ENCODE measurements at places on chromosomes 11 and 22. TPM values are rescaled to one million over a fixed set of nuclear protein-coding genes. Genes with fewer than 3 reads are reported as not detected.

Gene FBLN1
- 25.7 TPM for total RNA-seq

Gene TTLL1
- total RNA-seq, result 75.4 TPM

Gene TENM4
- total RNA-seq, result 55.0 TPM

Gene OR5J2
- not detected for total RNA-seq

Gene DNAJB7
- total RNA-seq, result not detected

Gene PEX16
- total RNA-seq, result 25.3 TPM

Gene IMMP1L
- total RNA-seq, result 20.8 TPM

Gene DDTL
- total RNA-seq, result 3.7 TPM

Gene PLEKHB1
- 5.3 TPM for total RNA-seq

Gene OR10A2
- total RNA-seq, result not detected

Gene MRGPRE
- total RNA-seq, result not detected

Gene ZNF215
- total RNA-seq, result 5.3 TPM

Gene HEPHL1
- not detected for total RNA-seq

Gene TEX54
- total RNA-seq, result not detected

Gene SYT7
- 14.7 TPM for total RNA-seq

Gene NXPE2
- total RNA-seq, result 0.82 TPM

Gene LDLRAD3
- total RNA-seq, result 65.2 TPM

Gene RFPL3
- not detected for total RNA-seq

Gene CD6
- 0.82 TPM for total RNA-seq

Gene CECR2
- total RNA-seq, result 2.9 TPM

Gene ATP6V1E1
- 84.4 TPM for total RNA-seq

Gene MUC2
- not detected for total RNA-seq

Gene TMEM86A
- 4.9 TPM for total RNA-seq

Gene SNX32
- total RNA-seq, result 6.1 TPM

Gene HOATZ
- not detected for total RNA-seq

Gene PLEKHA7
- total RNA-seq, result 6.9 TPM

Gene KRTAP5-11
- not detected for total RNA-seq

Gene CSNK2A3
- 2.0 TPM for total RNA-seq

Gene OR52E6
- not detected for total RNA-seq

Gene NRXN2
- total RNA-seq, result 204 TPM

Gene SCN4B
- 5.7 TPM for total RNA-seq

Gene NNMT
- total RNA-seq, result 0.41 TPM

Gene CST6
- total RNA-seq, result not detected

Gene KCNJ1
- total RNA-seq, result not detected

Gene P4HA3
- 0.41 TPM for total RNA-seq

Gene IL10RA
- total RNA-seq, result 2.0 TPM

Gene NPTXR
- 10.6 TPM for total RNA-seq

Gene OR51I2
- not detected for total RNA-seq

Gene PRR33
- not detected for total RNA-seq

Gene PAMR1
- 2.0 TPM for total RNA-seq

Gene PIWIL4
- 7.7 TPM for total RNA-seq

Gene OR4A16
- total RNA-seq, result not detected
